ENCODE measurements at places on chromosomes 6 and 20. TPM values are rescaled to one million over a fixed set of nuclear protein-coding genes. Genes with fewer than 3 reads are reported as not detected.

GRCh38 chr6:524803-525202 lies 132.1 kb downstream of the HUS1B start:
- DNase-seq = no peak

DNA sequence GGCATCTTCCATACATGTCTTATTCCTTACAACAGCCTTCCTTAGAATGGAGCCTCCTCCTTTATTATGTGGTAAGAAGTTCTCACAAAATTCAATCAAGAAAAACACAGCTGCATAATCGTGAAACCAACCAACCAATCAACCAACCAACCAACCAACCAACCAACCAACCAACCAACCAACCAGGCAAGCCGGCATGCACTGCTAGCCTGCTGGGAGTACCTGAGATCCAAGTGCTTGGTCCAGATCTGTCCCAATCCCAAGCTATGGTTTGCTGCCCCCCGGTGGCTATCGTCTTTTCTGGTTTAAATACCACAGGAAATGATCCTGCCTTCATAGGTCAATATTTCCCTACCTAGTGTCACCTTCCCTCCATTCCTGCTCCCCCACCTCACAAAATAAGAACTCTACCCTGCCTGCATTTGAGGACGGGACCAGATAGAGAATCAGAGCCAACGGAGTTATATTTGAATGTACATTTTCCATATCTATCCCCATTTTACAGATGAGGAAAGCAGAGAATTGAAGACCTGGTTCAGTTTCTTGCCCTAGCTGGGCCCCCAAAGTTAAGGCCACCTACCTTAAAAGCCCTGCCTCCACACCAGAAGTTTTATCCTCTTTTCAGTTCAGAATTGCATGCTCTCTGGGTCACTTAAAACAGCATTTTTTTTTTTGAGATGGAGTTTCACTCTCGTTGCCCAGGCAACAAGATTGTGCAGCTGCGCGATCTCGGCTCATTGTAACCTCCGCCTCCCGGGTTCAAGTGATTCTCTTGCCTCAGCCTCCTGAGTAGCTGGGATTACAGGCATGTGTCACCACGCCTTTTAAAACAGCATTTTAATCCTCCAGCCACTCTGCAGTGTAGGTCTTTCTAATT lies 27.1 kb downstream of the RAB44 start:
- DNase-seq = peak; percentile 53

DNA sequence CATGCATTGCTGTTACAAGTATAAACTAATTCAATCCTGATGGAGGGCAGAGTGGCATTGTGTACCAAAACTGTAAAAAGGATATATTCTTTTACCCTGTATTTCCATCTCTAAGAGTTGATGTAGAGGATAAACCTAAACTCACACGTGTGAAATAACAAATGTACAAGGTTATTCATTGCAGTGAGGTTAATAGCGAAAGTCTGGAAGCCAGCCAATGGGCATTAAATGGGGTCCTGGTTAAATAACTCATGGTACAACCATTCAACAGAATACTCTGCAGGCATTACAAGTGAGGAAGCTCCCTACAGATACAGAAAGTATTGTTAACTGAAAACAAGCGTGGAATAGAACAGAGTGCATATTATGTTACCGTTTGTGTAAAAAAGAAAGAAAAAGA lies 56.9 kb downstream of the BCAS1 start:
- no peak for DNase-seq

- no peak for DNase-seq
Measured at GRCh38 chr6:157430834-157431233, 49.8 kb downstream of the ZDHHC14 start.

DNA sequence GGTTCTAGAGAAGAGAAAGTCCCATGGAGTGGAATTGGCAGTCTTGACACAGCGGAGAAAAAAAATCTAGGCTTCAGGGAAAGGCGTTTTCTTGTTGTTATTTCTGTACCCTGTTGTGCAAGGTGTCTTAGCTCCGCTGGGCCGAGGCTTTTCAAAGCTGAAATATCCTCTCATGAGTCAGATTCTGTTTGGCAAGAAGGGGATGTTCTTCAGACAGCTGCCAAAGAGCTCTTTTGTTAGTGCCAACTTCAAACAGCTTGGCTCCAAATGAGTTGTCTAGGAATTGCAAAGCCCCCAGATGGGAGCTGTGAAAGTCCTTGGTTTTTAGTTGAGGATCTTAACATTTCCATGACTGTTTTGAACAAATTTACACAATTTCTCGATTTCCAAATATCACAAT lies 45.6 kb downstream of the LRRN4 start:
- peak; percentile 66 for DNase-seq

GRCh38 chr6:32118782-32119628 lies 9.0 kb downstream of the ATF6B start:
- DNase-seq = peak; percentile 76

DNA sequence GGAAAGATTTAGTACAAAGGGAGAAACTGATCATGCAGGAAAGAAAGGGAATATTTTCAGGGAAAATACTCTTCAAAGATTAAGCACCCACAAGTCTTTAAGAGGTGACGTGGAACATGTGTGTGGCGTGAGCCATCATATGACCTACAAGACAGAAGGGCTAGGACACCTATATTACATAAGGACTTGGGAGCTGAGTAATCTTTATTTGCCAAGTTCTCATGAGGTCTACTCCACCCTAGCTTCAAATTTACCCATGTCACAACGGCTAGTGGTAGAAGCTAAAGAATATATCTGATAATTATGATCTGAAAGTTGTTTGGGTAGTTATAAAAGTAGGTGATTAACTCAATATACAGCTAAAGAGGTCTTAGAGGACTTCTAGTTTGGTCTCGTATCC lies 167.8 kb downstream of the GJA10 start:
- DNase-seq = no peak

DNA sequence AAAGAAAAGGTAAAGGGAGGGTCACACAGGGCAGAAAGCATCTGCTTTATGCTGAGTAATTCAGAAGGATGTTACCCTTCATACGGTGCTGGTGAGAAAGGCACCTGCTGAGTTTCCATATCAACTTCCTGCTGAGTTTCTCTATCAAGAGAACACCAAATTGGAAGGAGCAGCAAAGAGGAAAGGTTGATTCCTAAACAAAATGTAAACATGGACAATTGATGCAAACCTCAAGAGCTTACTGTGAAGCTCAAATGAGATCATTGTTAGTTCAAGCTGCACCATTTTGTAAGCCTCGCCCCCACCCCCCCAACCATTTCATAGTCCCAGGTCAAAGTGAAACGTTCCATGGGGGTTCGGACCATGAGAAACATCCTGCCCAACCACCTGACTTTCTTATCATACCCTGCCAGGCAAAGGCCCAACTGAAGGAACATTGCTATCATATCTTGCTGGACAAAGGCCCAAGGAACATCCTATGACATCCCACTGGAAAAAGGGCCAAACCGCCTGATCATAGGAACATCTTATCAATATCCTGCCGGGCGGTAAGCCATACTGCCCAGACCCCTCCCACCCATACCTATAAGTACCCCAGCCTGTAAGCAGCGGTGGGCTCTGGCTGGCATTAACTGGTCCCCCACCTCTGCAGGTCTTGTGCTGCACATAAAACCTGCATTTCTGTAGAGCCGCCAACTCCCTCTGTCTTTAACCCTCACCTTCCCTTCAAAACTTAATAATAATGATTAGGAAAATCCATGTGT lies 171.6 kb downstream of the UBE3D start:
- no peak for DNase-seq

GRCh38 chr6:43636308-43636659 lies 644 bp downstream of the MAD2L1BP start:
- DNase-seq = no peak

- DNase-seq = no peak
Measured at GRCh38 chr6:168884050-168884645, 369.5 kb downstream of the THBS2 start.

Gene PDE10A
- 1.3 TPM for total RNA-seq

Gene LHFPL5
- total RNA-seq = not detected

Gene POU5F1
- total RNA-seq = 4.3 TPM

Gene RIMS4
- 2.9 TPM for total RNA-seq

DNA sequence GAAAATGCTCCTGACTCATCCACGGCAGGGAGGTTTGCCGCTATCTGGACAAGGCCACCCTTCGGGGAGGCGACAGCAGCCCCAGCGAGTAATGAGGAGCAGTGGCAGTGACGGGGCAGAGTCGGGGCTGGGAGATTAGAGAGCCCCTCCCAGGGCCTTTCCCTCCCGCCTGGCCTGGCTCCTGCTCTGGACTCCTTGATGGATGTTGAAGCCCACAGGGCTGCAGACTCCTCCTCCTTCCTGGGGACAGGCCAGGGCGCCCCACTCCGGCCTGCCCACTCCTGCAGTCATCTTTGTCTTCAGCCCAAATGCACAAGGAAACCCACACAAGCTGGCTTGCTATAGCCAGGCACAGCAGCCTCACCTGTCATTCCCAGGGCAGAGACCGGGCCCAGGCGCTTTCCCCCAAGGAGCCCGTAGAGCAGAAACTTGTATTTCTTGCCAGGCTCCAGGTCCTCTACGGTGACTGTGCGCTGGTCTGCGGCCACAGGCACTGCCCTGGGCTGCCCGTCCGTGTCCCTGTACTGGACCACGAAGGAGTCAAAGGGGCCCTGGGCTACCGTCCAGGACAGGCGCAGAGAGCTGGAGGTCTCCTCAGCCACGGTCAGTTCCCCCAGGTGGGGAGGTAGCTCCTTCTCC lies 7.7 kb downstream of the CYP21A2 start:
- DNase-seq = no peak

DNA sequence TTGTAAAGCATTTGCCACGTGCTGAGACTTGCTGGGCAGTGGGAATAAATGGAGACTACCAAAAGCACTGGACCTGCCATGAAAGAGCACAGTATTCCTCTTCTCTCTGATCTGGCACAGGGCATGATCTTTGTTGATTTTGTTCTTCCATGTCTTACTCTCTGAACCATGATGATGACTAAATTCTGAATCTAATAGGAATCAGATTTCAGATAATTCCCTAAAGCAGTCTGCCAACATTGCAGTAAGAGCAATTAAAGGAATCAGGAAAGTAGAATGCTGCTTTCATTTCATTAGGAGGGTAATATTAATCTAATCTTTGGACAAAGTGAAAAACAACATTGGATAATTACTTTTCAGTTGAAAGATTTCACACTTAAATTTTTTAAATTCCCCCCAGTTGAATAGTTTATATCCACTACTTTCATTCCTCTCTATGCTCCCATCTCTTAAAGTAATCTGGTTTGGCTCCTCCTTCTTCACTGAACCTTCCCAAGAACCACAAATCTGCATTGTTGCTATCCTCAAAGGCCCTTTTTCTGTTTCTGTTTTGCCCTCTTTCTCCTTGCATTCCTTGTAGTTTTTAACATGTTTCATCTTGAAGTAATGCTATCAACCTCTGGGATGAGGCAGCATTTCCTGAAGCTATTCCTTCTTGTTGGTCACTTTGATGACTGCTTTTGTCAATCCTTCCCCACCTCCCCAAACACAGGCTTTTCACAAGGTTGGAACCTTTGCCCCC lies 243.2 kb upstream of the TENT5A start:
- no peak for DNase-seq

Gene TREM1
- not detected for total RNA-seq

Gene PDYN
- not detected for total RNA-seq

GRCh38 chr6:28368522-28368921 lies 18.8 kb downstream of the ZKSCAN3 start:
- no peak for DNase-seq

Gene ZFP57
- not detected for total RNA-seq

All from MG63 (cell line).